ENCODE measurements at places on chromosomes 7 and 10.

DNA sequence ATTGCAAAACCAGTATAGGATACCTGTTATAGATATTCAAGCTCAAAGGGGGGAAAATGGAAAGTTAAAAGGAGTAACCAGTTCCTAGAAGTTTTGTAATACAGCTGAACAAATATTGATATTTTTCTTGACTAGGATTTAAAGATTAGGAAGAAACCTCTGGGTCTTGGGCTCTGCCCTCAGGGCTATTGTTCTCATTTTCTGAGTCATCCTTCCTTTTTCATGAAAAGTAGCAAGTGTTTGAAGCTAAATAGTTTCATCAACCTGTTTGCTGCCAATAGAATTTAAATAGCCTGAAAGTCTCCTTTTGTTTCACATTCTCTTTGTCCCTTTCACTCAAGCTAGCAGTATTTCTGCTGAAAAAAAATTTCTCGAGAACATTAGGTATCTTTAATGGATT, 1061.1 kb upstream of the GHITM start:
- DNase-seq: no peak

GRCh38 chr10:63423494-63423893, 42.3 kb downstream of the JMJD1C start:
- DNase-seq: no peak

- peak; percentile 42 for DNase-seq
Observed at GRCh38 chr7:82481499-82482097, 38.0 kb upstream of the CACNA2D1 start.

DNA sequence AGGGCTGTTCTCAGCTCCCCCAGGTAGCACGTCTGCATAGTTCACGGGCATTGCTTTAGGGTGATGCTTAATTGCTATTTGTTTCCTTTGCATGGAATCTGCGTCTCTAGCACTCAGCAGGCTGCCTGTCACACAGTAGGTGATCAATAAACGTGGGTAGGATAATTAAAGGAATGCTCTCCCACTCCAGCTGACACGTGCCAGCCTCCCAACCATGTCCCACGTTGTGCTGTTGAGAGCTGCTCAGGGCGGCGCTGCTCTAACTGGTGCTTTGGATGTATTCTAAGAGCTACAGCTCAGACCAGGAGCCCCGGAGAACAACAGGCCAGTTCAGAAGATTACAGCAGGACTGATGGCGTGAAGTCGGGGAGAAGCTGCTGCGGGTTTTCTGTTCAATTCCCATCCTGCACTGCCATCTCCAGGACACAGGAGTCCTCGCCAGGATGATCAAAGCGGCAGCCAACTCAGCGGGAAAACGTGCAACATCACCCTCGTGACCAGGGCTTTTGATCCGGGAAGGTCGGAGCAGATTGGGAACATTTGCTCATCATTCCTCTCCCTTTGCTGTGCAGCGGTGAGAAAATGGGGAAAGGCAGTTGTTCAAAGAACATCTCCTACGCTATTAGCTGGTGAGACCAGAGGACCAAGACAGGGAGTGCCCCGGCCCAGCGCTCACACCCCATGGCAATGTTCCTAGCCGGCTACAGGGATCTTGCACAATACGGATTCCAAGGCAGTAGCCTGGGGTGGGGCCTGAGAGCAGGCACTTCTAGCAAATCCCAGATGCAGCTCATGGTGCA, 50.5 kb upstream of the FOXK1 start:
- peak; percentile 94 for DNase-seq

GRCh38 chr7:2030475-2031450, 202.0 kb downstream of the MAD1L1 start:
- no peak for DNase-seq

GRCh38 chr10:66886848-66887247, 39.0 kb upstream of the LRRTM3 start:
- DNase-seq: no peak

DNA sequence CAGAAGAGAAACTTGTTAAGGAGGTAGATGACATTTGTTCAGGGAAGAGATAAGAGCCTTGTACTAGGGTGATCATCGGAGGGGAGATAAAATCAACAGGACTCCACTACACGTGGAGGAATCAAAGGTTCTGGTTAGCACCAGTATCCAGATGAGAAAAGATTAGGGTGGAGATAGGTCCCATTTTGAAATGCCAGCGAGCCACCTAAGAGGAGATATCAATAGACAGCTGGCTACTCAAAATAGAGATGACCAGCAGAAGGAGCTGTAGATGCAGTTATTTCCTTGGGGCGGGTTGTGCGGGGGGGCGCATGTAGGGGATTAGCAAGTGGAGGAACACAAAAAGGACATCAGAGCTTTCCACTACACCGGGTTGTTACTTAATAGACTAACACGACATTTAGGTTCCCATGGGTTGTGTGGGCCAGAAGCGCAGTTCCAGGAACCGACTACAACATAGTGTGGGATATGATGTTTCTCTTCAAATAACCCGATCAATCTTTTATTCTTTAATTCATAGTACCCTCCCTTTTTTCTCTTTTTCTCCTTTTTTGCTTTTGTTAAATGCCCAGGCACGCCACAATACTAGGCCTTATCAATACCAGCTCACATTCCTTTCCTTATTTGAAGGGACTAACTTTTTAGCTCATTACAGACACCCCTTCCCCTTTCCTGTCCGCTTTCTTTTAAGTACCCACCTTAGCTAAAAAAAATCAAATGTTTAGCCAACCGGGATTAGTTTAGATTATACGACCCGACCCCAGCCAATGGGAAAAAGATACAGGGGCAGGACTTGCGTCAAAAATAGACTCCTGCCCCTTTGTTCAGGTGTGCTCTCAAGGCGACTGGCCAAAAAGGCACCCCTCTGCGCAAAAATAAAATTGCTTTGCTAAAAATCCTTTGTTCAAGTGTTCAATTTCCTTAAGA, 2.0 kb upstream of the KIF11 start:
- peak; percentile 44 for DNase-seq

- no peak for DNase-seq
Observed at GRCh38 chr10:132366499-132366898, 30.5 kb upstream of the PWWP2B start.

DNA sequence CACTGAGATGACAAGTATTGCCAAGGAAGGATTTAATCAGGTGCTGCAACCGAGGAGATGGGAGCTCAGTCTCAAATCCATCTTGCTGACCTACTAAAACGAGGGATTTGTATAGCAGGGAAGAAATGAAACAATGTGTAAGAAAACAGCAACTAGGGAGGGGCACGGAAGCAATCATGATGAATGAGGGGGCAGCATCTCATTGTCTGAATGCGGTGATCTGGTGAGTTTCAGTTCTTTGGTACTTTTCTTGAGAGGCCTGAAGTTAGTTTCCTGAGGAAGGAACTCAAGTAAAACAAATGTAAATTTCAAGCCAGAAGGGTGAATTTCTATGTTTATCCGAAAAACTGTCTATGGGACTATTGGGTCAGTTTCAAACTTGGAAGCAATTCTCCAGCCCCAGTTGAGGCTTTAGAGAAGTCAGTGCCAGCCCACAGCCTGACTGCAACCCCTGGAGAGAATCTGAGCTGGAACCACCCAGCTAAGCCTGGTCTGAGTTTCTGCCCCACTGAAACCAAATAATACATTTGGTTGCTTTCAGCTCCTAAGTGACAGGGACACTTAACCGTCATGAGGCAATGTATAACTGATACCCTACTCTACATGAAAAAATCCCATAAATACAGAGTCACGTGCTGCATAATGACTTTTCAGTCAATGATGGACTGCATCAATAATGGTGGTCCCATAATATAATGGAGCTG, 45.8 kb upstream of the TNS3 start:
- DNase-seq: no peak

GRCh38 chr7:110130669-110131068, 960.3 kb upstream of the LRRN3 start:
- DNase-seq: no peak

DNA sequence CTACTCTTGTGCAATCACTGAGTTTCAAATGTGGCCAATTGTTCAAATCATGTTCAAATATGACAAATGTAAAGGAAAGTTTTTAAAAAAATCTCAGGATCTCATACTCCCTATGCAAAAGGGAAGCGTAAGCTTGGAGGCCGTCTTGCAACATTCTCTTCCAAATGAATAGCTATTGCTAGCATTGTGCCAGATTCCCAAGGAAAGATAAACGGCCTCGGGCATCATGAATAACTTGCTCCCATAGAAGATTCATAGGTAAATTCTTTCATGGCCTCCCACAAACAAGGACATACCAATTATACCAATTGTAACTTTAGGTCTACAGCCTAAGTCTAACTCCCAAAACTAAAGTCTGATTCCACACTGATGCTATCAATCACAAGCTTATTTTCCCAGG, 416.9 kb downstream of the THSD7A start:
- DNase-seq: no peak

GRCh38 chr7:123472750-123473445, 61.5 kb downstream of the IQUB start:
- DNase-seq: no peak

DNA sequence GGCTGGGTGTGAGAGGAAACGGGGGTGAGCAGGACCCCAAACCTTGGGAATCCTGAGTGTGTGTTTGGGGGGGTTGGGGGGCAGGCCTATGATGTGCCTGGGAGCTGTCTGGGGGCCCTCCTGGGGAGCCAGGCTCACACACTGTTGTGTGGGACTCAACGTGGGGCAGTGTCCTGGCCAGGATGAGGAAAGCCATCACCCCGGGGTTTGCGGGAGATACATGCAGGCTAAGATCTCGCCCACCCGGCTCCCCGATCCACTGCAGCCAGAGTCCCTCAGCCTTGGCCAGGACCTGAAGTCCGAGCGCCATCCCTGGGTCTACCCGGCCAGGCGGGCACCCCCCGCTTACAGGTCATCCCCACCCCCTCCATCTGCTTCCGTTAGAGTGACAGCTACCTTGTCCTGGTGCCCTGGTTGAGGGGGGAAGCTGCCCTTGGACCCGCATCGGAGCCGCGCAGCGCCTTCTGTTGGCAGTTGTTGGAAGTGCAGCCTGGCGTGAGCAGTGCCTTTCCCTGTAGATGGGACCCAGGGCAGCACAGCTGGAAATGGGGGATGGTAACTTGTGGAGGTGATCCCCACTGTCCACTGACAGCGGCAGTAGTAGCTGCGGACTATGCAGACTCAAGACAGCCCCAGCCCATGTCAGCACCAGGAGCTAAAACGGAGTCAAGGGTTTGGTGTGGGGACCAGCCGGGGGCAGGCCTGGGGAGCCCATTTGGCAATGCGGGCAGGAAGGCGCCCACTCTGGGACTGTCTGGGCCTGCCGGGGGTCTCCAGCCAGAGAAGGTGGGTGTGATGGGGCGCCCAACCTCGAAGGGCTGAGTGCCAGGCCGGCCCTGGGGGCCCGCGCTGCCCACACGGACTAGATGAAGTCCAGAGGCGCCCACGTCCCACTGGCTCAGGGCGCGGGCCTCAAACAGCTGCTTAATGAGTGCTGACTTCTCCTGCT, 885.6 kb upstream of the ZNF722 start:
- DNase-seq: no peak

- no peak for DNase-seq
Observed at GRCh38 chr10:47196691-47197090, 103.3 kb upstream of the GDF10 start.

DNA sequence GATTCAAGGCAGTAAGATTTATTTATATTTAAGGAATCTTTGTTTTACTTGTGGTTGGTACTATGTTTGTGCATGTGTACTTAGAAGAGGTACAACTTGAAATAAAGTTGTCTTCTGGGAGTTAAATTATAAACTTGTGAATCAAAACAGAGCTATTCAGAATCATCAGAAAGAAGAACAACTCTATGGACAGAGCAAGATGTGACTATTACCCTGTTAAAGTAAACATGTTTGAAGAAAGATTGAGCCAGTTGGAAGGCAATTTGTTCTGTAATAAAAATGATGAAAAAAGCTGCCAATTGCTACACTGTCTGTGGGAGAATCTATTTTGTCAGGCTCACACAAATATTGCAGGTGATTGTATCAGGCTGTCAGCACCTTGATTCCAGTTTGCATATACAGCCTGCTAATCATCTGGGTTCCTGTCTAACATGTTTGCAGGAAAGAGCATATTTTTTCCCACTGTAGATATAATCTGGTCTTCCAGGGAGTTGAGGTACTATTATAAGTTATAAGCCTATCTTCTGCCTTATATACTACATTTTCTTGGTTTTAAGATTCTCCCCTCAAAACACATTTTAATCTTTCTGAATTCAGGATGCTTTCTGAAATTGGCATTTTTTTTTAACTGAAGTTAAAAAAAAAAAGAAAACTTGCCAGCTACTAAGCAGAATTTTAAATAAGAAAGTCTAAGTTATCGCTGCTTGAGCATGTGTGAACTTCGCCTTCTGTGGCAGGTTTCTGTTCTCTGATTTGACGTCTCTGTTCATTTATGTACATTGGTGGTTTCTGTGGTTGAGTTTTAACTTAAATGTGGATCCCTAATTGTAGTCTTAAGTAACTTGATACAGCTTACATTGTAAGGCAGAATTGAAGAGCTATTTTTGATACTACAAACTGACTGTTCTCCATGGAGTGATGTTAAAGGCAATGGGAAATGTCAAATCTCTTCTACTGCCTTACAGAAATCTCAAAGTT, 46.0 kb downstream of the ZNRF2 start:
- no peak for DNase-seq

- no peak for DNase-seq
Observed at GRCh38 chr7:40850017-40850416, 715.2 kb downstream of the SUGCT start.

- no peak for DNase-seq
Observed at GRCh38 chr7:20491284-20491683, 124.2 kb upstream of the ABCB5 start.

DNA sequence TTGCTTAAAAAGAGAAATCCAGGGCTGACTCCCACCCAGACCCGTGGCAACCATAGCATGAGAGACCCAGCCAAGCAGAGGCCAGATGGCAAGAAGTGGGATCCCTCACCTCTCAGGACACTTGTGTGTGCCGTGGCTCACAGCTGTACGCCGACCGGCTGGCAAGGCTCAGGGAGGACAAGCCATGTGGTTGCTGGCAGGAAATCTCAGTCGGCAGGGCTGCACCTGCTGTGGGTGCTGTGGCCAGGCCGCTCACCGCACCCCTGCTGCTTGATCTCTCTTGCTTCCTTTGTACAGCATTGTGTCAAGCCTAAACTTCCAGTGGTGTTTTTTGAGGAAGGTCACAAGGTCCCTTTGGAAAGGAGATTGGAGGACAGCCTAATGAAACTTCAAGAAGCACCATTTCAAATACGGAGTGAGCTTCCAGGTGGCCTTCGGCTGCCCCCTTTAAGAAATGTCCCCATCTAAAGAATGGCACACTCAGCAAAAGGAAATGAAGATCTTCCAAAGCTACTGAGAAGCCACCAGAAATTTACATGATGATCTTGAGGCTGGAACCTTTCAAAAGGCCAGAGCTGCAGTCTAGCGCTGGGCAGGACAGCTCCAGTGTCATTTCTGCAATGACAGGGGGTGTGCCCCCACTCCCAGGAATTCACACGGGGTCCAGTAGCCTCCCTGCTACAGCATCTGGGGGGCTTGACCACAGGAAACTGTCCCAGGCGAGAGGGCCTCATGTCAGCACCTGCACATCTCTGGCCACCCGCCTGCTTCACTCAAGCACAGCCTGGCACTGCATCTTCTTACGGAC, 409.0 kb upstream of the MGMT start:
- DNase-seq: no peak

GRCh38 chr7:93228302-93228701, 2.0 kb upstream of the HEPACAM2 start:
- DNase-seq: peak; percentile 63
